ENCODE measurements at places on chromosomes 12 and 14.

- DNase-seq, result peak; percentile 6
Observed at GRCh38 chr14:56514663-56515371, 64.8 kb upstream of the TMEM260 start.

GRCh38 chr12:24020397-24021163 lies 71.1 kb upstream of the SOX5 start:
- no peak for DNase-seq

DNA sequence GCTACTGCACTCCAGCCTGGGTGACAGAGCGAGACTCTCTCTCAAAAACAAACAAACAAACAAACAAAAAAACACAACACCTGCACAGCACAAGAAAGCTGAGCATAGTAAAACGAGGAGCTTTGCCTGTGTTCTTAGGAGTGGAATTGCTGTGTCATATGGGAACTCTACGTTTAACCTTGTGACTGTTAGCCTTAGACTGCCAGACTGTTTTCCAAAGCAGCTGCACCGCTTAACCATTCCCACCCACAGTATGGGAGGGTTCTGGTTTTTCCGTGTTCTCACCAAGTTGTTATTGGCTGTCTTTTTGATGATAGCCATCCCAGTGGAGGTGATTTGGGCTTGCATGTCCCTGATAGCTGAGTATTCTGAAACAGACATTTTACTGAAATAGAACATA lies 9.2 kb downstream of the WNT5B start:
- DNase-seq, result no peak

DNA sequence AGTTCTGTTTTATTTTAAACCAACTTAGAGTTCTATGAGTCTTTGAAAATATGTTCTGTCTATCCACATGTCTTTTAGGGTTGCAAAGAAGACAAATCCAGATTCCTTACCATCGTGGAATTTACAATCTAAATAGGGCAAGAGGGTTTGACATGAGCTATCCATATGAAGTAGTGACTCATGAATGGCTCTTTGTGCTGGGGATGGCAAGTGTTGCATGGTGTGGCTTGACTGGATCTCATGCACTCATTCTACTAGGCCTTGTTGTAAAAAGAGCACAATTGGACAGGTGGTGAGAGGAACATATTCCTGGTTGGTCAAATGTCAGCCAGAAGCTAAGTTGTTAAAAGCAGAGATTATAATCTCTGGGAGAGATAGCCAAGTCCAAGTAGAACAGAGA lies 509.1 kb downstream of the DIO2 start:
- no peak for DNase-seq

GRCh38 chr12:124398578-124399227 lies 103.8 kb downstream of the RFLNA start:
- DNase-seq, result no peak

GRCh38 chr14:78341827-78342389 lies 171.7 kb downstream of the NRXN3 start:
- DNase-seq, result no peak

- DNase-seq, result peak; percentile 84
Observed at GRCh38 chr14:54776361-54777001, 126.1 kb downstream of the GCH1 start.

DNA sequence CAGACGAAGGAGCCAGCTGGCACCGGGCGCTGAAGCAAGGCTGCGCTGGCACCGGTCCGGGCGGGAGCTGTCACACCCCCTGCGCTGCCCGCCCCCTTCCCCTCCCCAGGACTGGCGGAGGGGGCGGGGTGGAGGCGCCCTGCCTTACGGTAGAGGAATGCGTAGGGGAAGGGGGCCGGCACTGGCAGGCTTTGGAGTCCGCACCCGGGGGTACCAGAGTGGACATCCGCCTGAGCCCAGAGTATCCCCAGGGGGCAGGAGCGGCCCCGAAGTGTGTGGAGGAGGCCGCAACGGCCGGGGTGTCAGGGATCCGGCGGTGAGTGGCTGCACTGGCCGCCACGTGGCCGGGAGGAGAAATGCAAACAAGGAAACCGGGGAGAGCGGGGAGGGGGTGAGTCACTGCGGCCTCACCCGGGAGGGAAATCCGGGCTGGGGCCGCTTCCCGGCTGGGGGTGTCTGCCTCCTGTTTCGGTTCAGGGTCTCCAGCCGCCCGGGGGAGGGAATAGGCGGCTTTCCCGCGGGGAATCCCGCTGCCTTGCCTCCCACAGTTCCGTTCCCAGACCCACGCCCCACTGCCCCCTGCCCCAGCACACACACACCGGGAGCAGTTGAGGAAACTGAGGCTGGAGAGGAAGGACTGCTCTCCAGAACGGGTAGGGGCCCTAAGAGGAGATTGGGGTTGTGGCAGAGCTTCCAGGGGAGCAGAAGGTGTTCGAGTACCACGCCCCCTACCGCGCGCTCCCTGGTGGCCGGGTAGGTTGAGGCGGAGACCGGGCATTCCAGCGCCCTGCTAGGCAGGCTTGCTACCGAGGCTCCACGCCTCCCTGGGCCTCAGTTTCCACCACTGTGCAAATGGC lies at the start of gene RAPGEF3:
RAPGEF3 (minus strand) TSS at position 47 of the 857 bp plus-strand sequence. CDS start 324 bp downstream, outside the sequence.
- peak; percentile 83 for DNase-seq

- DNase-seq, result no peak
Observed at GRCh38 chr14:21505012-21505553, 6.1 kb downstream of the METTL3 start.

DNA sequence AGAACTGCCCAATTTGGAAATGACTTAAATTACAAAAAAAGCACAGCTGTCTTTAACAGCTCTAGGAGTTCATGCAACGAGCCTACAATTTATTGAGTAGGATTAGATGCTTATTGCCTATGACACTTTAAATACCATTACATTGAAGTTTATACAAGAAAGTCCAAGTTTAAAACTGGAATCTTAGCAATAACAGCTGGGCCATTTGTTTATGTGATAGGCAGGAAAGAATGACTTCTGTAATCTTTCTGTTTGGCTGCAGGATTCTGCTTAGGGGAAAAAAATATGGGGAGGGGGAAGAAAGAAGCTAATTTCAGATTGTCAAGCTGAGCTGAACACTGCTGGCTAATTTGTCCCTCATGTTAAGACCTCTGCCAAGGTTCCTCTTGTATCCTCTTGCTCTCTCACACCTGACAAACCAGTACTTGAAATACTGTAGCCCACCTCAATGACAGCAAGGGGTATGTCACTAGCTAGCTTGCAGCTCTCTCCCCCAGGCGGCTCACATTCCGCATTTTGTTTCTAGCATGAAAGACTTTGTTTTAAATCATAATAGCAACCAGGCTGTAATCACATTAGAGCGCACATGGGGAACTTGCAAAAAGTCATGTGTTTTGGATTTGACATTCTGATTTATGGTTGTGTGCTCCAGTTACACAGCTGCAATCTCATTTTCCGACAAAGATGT lies 384.8 kb downstream of the BMP4 start:
- no peak for DNase-seq

All from fibroblast of upper back skin (primary cell).